Kidney epithelial cell (primary cell): ENCODE measurements at places on chromosomes 5 and 9.

DNA sequence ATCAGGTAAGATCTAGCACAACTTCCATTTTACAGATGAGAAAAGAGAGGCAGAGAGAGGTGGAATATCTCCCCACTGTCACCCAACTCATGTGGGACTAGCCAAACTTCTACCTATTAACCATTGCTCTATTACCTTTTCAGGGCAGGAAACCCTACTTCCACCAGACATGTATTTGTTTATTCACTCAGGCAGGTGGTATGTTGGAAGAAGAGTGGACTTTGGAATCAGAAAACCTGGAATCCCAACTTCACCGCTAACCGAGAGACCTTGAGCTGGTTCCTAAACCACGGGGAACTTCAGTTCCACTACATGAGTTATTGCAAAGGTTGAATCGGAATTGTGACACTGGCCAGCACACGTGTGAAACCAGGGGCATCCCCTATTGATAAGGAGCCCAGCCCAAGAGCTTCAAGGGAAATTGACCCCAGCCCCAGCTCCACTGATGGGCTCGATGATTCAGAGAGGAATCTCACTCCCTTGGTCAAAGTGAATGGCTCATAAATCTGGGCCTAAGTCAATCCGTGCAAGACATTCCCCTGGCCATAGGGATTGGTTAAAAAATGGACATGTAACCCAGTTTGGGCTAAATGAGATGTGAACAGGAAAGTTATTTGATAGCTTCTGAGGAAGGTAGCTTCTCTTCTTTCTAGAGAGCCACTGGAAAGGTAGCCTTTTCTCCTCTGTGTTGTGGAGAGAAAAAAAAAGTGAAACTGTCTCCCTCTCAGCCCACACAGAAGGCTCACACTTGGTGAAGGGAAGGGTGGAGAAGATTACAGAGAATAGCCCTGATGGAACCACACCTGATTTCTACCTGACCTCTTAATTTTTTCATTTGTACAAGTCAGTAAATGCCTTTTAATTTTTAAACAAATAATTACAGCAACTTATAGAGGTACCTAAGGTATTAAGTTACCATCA, 5.5 kb upstream of the GLIS3 start:
- DNase-seq = no peak

DNA sequence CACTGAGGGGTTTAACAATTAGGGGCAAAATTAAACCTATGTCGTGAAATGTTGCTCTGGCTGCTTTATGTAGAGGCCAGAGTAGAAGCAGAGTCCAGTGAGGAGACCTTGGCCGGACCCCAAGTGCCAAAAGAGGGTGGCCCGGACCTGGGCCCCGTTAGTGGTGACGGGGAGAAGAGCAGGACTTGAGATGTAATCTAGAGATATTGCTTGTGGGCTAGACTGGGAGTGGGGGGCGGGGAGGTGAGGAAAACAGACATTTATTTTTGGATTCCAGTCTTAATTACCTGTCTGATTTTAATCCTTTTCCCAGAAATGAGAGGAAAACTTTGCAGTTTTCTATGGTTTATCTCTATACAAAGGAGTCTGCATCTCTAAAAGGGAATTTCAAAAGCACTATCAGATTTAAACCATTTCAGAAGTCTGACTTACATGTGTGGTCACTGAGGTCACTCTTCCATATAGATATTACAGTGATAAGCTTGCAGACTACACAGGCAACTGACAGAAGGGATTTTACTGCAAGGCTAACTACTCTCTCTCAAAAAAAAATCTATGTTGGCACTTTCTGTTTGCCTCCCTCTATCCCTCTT, 108.1 kb downstream of the MED27 start:
- no peak for DNase-seq

- no peak for DNase-seq
Measured at GRCh38 chr5:40909264-40909663, at the start of gene C7. TSS of gene C7 (plus strand) at chr5:40909497. CDS start at chr5:40909611, 114 bp downstream.

- no peak for DNase-seq
Measured at GRCh38 chr5:131685516-131686171, 50.6 kb upstream of the RAPGEF6 start.

DNA sequence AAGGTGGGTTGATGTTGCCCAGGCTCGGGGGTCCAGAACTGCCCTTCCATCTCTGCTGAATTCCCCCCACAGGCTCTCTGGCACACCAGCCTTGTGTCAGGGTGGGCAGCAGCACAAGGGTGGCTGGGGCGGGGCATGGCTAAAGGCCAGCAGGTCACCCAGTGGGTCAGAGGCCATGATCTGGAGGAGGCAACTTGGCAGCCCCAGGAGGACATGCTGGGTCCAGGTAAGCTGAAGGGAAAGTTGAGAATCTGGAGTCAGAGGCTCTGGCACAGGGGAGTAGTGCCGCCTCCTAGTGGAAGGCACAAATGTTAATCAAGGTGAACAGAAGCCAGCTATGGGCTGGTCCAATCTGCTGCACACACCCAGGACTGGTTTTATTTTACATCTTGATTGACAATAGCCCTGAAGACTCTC, 6.2 kb downstream of the TMEM8B start:
- no peak for DNase-seq

GRCh38 chr5:1544294-1544961, 20.7 kb upstream of the LPCAT1 start:
- no peak for DNase-seq

GRCh38 chr9:83965350-83966208, 14.4 kb downstream of the HNRNPK start:
- DNase-seq = no peak

GRCh38 chr9:137224830-137225694, at the start of gene CYSRT1:
TSS of gene CYSRT1 (plus strand) at chr9:137225174. CDS start at chr9:137225622, 448 bp downstream.
- DNase-seq = no peak

GRCh38 chr5:139904816-139905661, 109.4 kb downstream of the PSD2 start:
- no peak for DNase-seq

- DNase-seq = no peak
Measured at GRCh38 chr5:14342306-14342705, 199.2 kb downstream of the TRIO start.

GRCh38 chr9:91775011-91775707, 174.9 kb downstream of the ROR2 start:
- DNase-seq = no peak

DNA sequence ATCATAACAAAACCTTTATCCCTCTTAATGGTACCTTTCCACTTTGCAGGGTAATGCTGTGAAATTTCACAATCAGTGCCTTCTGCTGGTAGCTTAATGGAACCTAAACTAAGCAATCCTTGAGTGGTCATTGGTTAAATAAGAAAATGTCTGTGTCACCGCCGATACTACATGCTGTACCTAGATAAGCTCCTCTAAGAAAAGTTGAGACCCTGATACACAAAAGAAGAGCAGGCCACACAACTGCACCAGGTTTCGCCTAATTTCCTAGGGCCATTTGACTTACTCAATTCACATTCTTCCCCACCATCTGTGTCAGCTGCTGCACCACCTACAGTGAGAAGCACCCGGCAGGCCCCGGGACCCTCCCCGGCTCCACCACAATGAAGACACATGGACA, 9.0 kb upstream of the EDF1 start:
- DNase-seq = no peak

DNA sequence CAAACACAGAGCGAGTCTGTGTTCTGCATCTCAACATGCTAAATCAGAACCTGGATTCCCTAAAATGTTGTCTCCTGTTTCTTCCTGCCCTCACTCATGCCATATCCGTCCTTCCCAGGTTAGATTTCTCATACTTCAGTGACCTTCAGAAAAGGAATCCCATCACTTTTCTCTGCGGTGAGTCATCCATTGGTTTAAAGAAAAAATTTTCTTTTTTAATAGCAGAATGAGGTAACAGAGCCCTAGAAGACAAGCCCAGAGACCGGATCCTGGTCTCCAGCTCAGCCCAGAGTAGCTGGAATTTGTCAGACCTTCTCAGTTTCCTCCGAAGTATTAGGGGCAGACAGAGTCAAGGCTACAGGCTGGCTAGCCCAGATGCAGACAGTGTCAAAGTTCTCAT, 143.2 kb upstream of the DMRT1 start:
- DNase-seq = no peak

DNA sequence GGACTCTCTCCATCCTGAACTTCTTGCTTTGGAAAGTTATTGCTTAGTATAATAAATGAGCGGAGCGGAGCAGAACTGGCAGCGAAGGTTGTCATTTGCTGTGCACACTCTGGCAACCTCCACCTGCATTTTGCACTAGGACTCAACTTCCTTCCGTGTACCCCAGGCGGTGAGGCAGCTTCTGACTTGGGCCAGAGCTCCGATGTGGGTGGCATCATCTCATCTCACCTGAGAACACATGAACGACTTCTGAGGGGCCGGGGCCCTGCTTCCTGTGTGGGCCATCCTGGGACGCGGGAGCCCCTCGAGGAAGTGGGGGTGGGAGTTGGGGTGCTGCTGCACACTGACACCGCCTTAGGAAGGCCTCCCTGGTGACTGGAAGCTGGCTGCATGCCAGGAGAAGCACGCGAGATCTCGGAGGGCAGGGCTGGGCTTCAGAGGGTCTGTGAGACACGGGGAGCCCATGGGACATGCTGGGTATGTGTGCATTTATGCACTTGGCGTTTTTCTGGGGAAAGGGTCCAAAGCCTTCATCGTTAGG, 56.5 kb upstream of the COL5A1 start:
- no peak for DNase-seq
